HT1080 (cell line): ENCODE measurements at places on chromosomes 13 and 19. TPM values are rescaled to one million over a fixed set of nuclear protein-coding genes. Genes with fewer than 3 reads are reported as not detected.

Gene POSTN
- not detected in 2 replicates for total RNA-seq

Gene NLRP7
- not detected in 2 replicates for total RNA-seq

Gene LTBP4
- 14.3 and 24.5 TPM in 2 replicates for total RNA-seq

Gene VN1R2
- not detected in 2 replicates for total RNA-seq

Gene GRAMD1A
- 35.1 and 63.9 TPM in 2 replicates for total RNA-seq

Gene NLRP4
- not detected in 2 replicates for total RNA-seq
